Stimulated activated CD4-positive, alpha-beta T cell treated with anti-CD3 and anti-CD28 coated beads, Interleukin-12 subunit alpha, Interleukin-12 subunit beta, amount 100 ng/mL, for 24 hours (primary cell): ENCODE measurements at places on chromosomes 7 and 10.

- DNase-seq: no peak
These were observed 139.1 kb downstream of the TCERG1L start for GRCh38 chr10:131172433-131172832.

- no peak for DNase-seq
These were observed 60.3 kb downstream of the PRR15 start for GRCh38 chr7:29623973-29624372.

- no peak for DNase-seq
These were observed 72.4 kb downstream of the NKX6-2 start for GRCh38 chr10:132713421-132714095.

DNA sequence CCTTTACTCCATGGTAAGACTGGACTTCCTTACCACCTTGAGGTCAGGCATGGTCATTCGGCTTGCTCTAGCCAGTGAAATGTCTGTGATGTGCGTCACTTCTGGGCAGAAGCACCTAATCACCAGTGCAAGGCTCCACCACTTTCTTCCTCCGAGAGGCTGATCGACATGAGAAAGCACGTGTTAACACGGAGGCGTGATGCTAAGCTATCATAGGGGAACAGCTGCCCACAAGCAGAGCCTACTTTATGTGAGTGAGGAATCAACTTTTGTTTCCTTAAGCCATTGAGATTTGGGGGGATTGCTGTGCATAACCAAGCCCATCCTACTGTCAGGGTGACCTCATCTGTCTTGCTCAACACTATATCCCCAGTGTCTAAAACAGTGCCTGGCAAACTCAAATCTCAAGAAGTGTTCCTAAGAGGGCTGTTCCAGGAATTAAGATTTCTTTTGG is 23.1 kb upstream of the SAR1A start:
- DNase-seq: no peak

- DNase-seq: no peak
These were observed 122.1 kb downstream of the GRID1 start for GRCh38 chr10:86244297-86245014.

- no peak for DNase-seq
These were observed 371.7 kb upstream of the NRP1 start for GRCh38 chr10:33706191-33706590.

- no peak for DNase-seq
These were observed 26.2 kb downstream of the ABLIM1 start for GRCh38 chr10:114631666-114632417.

DNA sequence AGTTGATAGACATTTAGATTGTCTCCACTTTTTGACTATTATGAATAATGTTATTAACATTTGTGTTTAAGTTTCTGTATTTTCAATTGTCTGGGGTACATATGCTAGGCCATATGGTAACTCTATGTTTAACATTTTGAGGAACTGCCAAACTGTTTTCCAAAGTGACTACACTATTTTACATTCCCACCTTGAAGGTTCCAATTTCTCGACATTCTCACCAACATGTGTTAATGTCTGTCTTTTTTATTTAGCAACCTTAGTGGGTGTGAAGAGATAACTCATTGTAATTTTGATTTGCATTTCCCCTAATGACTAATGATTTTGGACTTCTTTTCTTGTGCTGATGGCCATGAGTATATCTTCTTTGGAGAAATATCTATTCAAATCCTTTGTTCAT is 832.4 kb downstream of the DNAJB9 start:
- DNase-seq: no peak

GRCh38 chr10:110510086-110510485 is 12.4 kb downstream of the DUSP5 start:
- no peak for DNase-seq

GRCh38 chr10:4939224-4940072 is 23.8 kb upstream of the AKR1C1 start:
- DNase-seq: no peak

GRCh38 chr7:55214707-55215106 is 150.4 kb upstream of the LANCL2 start:
- no peak for DNase-seq

GRCh38 chr7:92809760-92810573 is 26.4 kb downstream of the CDK6 start:
- DNase-seq: peak; percentile 28

DNA sequence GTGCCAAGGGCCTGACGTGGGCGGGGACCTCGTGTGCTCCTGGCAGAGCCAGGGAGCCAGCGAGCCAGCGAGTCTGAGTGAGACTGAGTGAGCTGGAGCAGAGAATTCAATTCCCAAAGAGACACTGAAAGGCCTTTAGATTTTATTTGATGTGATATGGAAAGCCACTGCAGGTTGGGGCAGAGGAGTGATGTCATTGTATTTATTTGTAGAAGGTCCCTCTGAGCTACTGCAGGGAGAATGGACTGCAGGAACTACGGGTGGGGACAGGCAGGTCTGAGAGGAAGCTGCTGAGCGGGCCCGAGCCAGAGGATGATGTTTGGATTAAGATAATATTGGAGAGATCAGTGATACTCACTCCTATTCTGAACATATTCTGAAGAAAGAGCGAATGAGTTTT is 445.8 kb upstream of the ANKRD30A start:
- DNase-seq: no peak

GRCh38 chr7:27123477-27124053 is 7.0 kb downstream of the HOXA4 start:
- DNase-seq: no peak

DNA sequence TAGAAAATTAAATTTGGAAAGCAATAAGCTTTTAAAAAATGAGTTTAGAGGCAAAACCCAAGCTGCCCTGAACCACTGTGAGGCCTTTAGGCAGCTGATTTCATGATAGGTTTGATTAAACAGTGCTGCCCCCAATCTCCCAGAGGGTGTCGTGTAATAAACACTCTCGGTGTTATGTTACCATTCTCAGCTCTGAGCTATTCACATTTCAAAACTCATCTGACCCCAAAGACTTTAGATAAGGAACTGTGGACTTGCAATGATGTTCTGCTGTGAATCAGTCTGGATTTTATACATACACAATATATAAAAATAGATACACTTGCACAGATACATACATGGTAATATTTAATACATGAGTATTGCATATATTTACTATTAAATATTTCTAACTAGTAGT is 120.4 kb downstream of the MALRD1 start:
- DNase-seq: no peak

DNA sequence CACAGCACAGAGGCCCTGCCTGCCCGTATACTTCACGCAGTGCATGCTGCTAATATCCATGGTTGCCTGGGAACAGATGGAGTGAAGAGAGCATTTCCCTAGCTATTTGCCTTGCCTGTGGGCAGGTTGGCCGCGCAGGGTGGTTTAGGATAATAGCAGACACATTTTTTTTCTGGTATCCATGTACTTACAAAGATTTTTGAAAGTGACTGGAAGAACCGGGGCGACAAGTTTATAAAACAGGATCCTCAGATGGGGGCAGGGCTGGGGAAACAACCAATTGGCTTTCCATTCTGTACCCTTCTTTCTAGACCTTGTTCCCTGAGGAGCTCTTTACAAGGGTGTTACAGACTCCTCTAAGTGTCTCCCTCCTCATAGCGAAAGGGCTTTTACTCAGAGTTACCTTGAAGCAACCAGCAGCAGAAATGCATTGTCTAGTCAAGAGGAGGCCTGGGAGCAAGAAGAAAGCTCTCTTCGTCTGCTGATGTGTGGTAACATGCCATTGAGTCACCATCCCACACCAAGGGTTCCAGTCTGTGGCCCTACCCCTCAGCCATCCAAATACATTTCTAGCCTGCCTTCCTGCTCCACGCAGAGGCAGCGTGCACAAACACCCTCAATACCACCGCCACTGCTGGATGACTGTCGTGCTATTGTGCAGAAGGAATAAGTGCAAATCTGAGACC is 31.5 kb downstream of the MTURN start:
- no peak for DNase-seq

GRCh38 chr7:18647582-18647981 is 152.0 kb downstream of the HDAC9 start:
- no peak for DNase-seq

DNA sequence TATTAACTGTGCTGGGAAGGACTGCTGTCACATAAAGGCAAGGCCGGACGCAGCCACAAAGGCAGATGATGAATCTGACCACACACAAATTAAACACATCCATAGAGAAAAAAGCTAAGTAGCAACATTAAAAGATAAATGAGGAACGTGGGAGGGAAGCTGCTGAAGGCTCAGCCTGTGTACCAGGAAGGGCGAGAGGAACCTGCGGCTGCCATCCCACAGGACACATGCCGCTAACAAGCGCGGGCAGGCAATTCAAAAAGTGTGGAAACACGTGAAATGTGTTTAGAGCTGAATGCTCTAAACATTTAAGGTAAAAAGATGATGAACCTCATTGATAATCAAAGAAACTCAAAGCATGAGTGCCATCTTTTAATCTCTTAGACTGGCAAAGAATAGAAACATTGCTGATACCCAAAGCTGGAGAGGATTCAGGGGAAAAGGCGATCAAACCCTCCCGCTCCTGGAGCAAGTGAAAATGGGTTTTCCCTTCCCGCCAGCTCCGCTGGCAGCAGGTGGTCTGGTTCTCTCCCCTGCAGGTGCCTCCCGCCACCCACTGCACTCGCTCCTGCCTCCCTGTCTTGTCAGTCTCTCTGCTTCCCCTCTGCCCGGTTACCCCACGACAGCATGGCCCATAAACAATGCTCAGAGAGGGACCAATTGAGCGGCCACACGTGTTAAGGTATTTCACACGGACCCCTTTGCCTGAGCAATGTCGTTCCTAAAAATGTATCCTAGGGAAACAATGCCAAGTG is 4.2 kb downstream of the STK32C start:
- no peak for DNase-seq

GRCh38 chr7:155576900-155577508 is 30.6 kb upstream of the CNPY1 start:
- DNase-seq: no peak
